GM12891 (cell line): ENCODE measurements at places on chromosomes 2 and 18.

GRCh38 chr2:122706757-122707223, 951.3 kb downstream of the TSN start:
- DNase-seq = no peak

DNA sequence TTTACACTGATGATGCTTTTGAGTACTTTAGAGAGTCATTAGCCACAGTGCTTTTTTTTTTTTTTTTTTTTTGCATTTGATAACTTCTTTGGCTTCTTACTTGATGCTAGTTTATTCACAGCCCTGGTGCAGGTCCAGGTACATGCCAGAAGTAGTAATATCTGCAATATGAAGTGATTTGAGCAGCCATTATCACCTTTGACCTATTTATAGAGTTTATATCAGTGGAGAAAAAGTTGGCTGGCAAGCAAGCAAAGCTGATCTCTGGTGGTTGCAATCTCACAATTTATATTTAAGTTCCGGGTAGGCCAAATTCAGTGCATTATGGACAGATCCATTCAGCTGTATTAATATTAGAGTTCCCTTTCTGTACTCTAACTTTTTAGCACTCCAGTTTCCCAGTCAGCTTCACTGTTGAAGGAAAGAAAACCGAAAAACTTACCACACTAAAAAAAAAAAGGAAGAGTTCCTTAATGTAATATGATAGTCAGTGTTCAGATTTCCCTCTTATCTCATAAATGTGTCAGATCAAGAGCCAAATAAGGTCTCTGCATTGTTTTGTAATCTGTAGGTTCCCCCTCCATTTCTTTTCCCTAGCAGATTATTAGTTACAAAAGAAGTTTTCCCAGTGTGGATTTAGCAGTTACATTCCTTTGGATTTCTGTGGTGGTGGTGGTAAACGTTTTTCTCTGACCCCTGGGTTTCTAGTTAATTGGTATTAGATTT, 78.6 kb downstream of the HAUS1 start:
- DNase-seq = no peak

DNA sequence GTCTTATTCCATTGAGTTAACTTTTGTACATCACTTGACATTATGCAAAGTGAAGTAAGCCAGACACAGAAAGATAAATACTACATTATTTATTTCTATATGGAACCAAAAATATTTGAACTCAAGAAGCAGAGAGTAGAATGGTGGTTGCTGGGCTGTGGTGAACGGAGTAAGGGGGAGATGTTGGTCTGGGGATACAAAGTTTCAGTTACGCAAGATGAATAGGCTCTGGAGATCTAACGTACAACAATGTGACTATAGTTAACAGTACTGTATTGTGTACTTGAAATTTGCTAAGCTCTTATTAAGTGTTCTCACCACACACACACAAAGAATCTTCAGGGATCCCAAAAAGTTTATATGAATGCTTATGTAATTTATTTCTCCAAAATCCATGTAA, 124.8 kb upstream of the VWC2L start:
- no peak for DNase-seq

DNA sequence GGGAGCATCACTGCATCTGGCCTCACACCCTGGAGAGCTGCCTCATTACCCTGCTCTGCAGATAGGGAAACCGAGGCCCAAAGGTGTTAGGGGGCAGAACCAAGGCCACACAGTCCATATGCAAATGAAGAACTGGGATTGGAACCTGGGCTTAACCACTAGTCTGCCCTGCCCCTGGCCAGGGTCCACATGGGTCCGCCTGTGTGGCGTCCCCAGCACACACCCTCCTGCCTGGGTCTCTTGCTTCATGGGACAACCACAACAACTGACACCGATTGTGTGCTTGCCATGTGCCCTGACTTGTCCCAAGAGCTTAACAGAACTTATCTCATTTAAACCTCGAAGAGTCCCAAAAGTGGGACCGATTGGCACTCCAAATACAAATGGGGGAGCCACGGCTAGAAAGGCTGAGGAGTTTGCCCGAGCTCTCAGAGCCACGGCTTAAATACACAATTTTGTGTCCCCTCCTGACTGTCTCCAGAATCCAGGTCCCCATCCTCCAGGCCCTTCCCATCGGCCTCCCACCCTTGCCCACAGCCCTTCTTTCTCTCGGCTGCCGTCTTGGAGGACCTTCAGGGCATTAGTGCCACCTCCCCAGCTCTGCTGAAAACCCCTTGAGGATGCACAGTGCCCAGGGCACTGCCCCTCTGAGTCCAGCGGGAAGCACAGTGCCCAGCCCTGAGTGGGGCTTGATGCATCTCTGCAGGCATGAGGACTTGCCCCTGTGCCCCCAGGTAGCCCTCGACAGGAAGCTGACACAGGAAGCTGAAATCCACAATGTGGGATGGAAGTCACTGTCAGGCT, 5.8 kb upstream of the DUSP2 start:
- DNase-seq = no peak

DNA sequence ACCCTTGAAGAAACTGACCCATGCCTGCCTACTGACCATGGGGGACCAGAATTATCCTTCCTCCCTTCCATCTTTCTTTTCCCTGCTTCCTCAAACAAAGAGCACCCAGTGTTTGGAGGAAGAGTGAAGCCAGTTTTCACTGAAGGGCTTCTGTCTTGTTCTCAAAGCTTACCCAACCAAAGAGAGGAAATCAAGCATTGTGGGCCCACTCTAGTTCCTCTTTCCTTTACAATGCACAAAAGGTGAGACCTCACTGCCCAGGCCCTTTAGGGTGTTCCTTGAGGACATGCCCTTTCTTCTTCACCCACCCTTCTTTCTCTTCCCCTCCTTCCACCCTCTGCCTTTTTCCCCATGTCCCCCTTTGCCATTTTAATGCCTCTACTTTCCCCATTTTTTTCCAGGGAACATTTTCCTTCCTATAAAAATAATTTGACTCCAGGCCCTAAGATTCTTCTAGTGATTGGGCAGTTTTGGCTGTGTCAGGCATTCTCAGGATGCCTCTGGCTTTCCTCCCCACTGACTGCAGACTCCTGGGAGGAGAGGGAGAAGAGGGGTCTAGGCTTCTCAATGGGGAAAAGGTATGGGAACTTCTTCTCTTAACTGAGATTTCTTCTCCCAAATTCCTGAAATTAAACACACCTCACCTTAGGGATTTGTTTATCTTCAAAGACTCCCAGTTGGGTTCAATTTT, 126.6 kb upstream of the RMDN2 start:
- DNase-seq = no peak
